ENCODE measurements at places on chromosomes 11 and 22.

DNA sequence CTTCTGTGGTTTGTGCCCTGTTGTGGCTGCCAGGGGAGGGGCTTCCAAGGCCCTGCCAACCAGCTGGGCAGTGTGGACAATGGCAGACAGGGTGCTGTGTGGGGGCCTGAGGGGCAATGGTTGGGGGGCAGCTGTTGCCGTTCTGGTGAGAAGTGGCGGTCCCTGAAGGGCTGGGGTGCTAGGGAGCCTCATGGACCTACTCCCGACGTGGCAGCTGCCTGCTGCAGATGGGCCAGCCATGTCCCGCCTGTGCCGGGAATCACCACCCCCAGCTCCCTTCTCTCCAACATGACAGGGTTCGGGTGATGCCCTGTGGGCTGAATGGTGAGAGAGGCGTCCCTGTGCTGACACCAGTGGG lies 74.2 kb downstream of the KCNQ1 start:
- peak; percentile 3 for DNase-seq

DNA sequence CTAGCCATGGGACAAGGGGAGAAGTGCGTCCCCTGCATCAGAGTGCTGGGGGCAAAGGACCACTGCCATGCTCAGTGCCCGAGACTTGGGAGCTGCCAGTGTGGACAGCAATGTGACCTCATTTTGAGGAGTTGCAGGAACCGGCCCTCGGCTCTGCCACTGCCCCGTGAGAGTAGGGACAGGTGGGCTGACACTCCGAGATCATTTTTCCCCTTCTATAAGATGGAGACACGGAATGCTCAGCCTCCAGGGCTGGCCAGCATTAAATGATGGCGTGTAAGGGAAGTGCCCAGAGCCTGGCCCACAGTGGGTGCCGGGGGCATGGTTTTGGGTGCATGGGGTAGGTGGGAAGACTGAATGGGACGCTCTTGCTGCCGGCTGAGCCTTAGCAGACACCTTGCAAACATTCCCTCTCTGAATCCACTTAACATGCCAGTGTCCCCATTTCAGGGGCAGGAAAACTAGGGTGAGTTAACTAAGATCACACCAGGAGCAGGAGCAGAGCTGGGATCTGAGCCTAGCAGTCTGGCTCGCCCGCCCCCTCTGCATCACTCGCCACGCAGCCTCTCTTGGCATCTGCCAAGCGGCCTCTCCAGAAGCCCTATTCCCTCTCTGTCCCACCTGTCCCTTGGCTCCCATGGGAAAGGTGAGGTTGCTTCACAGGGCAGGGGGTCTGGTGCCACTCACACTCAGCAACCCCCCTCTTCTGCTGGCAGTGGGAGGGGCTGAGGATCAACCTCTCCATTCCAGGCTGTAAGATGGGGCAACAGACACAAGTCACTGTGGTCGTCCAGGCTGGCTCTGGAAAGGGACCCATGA lies 13.6 kb downstream of the NPTXR start:
- no peak for DNase-seq

DNA sequence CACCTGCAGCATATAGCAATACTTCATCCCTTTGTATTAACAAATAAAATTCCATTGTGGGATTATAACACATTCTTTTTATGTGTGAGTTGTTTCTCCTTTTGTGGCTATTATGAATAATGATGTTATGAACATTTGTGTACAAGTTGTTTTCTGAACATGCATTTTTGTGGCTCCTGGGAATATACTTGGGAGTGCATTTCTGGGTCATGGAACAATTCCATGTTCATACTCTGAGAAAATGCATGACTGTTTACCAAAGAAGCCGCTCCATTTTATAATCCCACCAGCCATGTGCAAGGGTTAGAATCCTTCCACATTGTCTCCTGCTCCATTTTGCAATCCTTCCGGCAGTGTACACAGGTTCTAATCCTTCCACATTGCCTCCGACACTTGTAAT lies 713.8 kb downstream of the TBC1D22A start:
- DNase-seq: no peak

GRCh38 chr22:42836026-42836425 lies 21.0 kb downstream of the ARFGAP3 start:
- no peak for DNase-seq

DNA sequence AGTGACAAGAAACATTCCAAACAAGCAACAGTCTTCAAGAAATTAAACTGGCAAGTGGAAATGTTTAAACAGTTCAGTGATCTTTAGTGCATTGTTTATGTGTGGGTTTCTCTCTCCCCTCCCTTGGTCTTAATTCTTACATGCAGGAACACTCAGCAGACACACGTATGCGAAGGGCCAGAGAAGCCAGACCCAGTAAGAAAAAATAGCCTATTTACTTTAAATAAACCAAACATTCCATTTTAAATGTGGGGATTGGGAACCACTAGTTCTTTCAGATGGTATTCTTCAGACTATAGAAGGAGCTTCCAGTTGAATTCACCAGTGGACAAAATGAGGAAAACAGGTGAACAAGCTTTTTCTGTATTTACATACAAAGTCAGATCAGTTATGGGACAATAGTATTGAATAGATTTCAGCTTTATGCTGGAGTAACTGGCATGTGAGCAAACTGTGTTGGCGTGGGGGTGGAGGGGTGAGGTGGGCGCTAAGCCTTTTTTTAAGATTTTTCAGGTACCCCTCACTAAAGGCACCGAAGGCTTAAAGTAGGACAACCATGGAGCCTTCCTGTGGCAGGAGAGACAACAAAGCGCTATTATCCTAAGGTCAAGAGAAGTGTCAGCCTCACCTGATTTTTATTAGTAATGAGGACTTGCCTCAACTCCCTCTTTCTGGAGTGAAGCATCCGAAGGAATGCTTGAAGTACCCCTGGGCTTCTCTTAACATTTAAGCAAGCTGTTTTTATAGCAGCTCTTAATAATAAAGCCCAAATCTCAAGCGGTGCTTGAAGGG lies 6.0 kb downstream of the MALAT1 start:
- no peak for DNase-seq

GRCh38 chr11:35914816-35915215 lies 29.0 kb upstream of the LDLRAD3 start:
- DNase-seq: no peak

GRCh38 chr11:69383372-69384250 lies 89.7 kb downstream of the MYEOV start:
- no peak for DNase-seq

- DNase-seq: no peak
These were observed 62.2 kb downstream of the BCR start for GRCh38 chr22:23242473-23243001.

- peak; percentile 78 for DNase-seq
These were observed 24.6 kb upstream of the ACER3 start for GRCh38 chr11:76835928-76836612.

DNA sequence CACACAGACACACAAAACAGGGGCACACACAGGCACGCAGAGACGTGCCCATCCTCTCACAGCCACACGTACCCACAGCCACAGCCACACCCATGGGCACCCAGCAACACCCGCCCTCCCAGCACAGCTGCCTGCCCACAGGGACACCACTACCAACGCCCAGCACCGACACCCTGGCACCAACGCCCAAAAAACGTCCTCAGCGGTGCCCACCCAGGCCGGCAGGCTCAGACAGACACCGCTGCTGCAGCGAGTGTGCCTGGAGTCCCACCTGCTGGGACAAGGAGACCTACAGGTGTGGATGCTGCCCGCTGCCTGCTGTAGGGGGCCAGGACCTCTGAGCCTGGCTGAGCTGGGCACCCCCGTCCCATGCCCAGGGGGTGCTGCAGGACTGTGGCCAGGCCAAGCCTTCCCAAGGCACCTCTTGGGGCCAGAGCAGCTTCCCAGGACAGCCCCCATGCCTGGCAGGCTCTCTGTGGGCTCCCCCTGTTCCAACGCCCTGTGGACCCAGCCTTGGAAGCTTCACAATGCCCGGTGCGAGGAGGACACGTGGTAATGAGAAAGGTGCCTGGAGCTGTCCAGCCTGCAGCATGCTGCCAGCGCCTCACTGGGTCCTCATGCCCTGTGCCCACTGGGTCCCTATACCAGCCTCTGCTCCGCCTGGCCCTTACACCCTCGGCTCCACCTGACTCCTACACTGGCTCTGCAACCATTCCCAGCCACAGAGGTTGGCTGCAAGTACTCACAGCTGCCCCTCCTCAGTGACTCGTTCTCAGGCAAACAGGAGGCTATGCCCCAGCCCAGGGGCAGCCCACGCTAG lies 45.8 kb upstream of the TH start:
- no peak for DNase-seq

GRCh38 chr11:122030286-122030685 lies 85.7 kb downstream of the BLID start:
- no peak for DNase-seq

DNA sequence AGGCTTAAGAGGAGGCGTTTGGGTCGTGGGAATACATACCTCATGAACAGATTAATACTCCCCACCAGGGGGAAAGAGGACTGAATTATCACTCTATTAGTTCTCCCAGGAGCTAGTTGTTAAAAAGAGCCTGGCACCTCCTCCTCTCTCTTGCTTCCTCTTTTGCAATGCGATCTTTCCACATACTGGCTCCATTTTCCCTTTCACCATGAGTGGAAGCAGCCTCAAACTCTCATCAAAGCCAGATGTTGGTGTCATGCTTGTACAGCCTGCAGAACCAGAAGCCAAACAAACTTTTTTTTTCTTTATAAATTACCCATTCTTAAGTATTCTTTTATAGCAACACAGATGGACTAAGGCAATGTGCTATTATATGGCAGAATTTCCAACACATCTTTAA lies 258.5 kb downstream of the FAM76B start:
- no peak for DNase-seq

DNA sequence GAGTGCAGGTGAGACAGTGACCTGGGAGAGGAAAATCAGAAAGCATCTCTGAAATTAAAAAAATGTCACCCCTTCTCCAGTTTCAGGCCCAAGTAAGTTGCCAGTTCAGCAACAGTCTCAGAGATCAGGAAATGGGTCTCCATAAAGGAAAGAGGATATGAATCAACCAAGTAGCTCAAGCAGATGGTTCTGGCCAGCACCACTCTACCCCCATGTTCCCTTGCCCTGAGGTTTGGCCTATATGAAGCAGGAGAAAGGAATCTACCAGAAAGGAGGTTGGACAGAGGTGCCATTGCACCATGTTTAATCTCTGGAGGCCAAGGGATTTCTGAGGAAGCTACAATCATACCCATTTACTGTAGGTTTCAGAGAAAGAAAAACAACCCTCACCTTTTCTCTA lies 7.7 kb downstream of the FZD4 start:
- no peak for DNase-seq

- no peak for DNase-seq
These were observed 10.9 kb downstream of the HOATZ start for GRCh38 chr11:111525456-111525855.

DNA sequence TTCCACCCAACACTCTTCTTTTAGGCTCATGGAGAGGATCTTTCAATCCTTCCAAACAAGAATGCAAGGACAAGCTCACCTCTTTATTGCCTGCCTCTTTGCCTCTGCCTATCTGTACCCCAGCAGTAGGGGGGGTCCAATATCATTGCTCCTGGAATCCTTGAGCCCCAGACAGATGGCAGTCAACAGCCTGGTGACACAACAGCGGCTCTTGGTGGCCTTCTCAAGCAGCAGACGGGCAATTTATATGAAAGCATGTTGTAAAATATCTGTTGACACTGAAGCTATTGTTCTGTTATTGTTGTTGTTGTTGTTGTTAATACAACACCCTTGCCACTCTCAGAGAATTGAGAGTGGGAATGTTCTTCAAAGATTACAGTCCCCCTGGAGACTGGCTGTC lies 480.0 kb upstream of the CADM1 start:
- no peak for DNase-seq

DNA sequence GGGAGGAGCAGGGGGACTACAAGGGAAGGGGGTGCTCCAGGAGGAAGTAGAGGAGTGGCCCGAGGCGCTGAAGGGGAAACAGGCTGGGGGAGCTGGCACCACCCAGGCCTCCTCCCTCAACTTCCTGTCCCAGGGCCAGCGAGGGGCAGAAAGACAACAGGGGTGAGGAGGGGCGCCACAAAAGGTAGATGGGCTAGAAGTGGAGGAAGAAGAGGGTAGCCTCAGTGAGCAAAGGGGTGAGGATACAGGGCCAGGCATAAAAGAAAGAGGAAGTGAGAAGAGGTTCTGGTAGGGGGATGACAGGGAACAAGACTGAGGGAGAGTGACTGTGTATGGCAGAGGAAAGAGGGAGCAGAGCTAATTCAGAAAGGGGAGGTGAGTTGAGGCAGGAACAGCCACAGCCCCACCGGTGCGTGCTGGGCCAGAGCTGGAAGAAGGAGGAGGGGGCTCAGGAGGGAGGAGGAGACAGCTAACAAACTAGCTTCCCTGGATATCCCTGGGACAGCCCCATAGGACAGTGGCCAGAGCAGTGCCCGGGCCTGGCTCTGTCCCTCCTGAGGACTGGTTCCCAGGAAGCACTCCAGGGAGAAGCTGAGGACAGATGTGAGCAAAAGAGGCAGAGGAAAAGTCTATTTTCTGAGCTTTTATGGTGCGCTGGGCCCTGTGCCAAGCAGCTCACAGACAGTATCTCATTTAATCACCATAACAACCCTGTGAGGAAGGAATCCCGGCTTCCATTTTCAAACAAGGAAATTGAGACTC lies 8.5 kb downstream of the DCHS1 start:
- no peak for DNase-seq

DNA sequence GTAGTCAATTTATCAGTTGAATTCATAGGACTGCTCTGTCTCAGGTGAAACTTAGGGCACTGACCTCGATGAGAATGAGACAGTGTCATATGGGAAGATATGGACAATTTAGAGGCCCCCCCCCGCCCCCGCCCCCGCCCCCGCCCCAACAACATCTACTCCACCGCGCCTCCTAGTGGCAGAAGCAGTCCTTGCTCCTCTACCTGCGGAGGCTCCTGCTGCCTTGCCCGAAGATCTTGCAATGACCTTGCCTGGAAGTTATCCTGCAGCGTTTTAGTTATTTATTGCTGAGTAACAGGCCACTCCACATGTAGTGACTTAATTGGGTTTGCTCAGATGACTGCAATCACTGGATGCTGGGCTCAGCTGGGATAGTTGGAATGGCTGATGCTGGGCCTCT lies 15.2 kb downstream of the SERPINH1 start:
- DNase-seq: no peak

- DNase-seq: no peak
These were observed 1312.9 kb downstream of the FAM181B start for GRCh38 chr11:81420668-81421250.

- no peak for DNase-seq
These were observed 80.8 kb downstream of the SGSM3 start for GRCh38 chr22:40451210-40451609.

DNA sequence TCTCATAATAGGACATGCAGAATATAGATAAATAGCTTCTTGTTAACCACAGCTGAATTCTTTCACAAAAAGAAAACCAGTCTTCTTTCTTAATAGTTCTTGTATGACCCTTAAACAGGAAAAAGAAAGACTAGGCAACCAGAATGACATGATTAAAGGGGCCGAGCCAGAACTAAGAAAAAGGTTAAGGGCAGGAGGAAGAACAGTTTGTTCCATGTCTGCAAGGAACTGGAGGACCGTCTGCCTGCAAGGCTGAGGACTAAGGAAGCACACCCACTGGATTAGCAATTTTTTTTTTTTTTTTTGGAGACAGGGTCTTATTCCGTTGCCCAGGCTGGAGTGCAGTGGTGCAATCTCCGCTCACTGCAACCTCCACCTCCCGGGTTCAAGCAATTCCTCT lies 26.0 kb upstream of the TMPRSS5 start:
- DNase-seq: no peak

All from mucosa of gallbladder (tissue), 1 donor.